ENCODE measurements at places on chromosomes 11 and 22.
A peak's percentile ranks its signal among the peaks of the same experiment; 100 is the strongest.

DNA sequence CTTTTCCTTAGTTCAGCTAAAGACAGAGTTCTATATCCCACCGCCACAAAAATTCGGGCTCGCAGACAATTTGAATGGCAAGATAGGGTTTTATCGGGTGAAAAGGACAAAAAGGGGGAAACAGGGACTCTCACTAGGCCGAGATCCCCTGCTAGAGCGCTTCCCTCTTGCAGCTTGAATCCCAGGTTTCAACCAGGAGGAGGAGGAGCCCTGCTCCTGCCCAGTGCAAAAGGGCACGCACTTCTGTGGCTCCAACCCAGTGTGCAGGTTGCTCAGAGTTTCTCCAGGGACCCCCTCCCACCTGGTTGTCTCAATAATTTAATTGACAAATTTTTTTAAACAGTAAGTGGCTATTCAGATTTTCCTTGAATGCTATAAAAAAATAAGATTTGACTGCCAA is 152.6 kb upstream of the LUZP2 start:
- DNase-seq, result no peak

DNA sequence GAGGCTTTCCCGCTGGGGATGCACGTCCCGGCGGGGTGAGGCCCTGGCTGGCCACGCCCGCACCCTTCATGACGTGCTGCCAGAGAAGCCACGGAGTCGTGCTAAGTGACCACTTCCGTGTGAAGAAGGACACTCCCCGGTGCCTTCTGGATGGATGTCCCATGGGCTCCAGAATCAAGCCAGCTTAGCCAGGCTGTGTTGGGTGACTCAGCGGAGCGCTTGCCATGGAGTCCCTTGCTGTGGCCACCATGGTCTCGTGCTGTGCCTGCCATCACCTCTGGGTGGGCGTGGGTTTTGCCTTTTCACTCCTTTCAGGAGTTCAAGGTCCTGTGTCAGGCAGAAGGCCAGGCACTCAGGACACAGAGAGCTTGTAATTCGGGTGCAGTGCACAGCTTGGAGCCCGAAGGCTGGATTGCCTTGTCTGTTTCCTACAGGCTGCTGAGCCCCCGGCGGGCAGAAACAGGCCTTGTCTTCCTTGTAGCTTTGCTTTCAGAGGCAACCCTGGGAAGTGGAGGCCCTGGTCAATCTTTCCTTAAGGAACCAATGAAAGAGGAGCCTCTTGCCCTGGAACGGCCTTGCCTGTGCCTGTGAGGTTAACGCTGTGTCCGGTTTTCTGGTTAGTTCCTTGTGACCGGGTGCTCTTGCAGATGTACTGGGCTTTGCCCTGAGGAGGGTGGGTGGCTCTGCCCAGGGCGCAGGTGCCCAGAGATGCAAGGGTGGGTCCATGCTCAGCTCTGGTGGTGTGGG is 268.6 kb downstream of the TBC1D22A start:
- no peak for DNase-seq

- no peak for DNase-seq
These were observed 135.2 kb upstream of the NAV2 start for GRCh38 chr11:19577391-19577975.

DNA sequence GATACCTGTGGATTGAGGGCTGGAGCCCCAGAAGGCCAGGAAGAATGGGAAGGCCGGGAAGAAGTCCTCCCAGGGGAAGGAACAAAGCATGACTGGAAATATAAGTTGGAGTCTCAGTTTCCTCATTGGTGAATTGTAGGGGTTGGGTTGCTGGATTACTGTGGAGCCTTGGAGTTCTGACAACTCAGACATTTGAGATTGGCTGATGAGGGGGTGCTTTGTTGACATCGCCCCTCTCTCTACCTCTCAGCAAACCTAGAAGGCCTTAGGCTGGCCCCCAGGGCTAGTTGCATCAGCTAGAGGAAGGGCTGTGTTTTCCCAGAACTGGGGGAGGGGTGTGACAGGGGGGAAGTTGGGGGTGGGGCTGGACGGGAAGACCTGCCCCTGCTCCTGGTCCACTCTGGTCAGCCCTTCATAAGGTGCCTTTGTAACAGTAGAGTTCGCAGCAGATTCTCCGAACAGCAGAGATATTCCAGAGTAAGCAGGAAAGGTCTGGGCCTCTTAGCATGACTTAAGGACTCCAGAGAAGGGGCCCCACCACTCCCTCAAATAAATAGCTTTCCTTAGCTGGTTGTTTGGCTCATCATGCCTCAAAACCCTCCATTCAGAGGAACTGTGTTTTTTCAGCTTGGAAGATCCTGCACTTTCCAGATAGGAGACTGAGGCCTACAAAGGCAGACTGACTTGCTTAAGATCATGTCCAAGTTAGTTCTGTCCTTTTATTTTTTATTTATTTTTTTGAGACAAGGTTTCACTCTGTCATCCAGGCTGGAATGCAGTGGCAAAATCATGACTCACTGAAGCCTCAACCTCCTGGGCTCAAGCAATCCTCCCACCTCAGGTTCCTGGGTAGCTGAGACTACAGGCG is 12.5 kb upstream of the THRSP start:
- no peak for DNase-seq

DNA sequence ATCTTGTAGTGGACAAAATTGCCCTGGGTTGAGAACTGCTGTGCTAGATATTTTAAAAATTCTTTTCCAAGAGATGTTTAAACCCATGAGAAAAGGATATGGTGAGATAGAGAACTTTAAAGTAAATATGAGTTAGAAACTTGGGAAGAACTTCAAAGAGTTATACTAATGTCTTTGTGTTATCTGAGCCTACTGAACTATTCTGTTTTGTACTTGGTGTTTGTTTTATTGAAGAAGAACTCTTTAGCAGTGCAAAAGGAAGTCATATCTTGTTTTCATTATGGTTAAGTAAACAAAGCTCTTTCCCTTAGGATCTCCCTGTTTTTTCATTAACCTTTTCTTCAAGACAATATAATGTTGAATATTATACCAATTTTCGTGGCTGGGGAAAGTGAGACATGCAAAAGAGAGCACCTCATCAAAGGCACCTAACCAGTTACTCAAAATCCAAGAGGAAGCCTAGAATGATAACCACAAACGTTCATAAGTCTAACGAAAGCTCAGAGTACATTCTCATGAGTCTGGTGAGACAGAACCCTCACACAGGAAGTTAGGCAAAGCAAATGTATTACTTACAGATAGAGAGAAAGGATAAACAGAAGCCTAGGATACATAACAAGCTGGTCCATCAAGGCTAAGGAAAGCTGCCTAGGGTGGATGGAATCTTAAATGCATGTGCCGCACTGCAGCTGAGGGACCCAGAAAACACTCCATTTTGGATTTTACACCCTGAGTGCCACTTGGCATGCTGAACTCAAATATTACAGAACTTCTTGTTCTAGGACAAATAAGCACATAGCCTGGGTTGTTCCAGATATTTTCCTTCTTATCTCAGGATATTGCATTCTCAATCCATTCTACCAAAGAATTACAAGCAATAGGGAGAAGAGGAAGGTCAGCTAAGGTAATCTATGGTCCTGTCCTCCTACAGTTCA is 112.5 kb upstream of the ANO3 start:
- no peak for DNase-seq

GRCh38 chr22:20435436-20436306 is 2.0 kb downstream of the SCARF2 start:
- no peak for DNase-seq

DNA sequence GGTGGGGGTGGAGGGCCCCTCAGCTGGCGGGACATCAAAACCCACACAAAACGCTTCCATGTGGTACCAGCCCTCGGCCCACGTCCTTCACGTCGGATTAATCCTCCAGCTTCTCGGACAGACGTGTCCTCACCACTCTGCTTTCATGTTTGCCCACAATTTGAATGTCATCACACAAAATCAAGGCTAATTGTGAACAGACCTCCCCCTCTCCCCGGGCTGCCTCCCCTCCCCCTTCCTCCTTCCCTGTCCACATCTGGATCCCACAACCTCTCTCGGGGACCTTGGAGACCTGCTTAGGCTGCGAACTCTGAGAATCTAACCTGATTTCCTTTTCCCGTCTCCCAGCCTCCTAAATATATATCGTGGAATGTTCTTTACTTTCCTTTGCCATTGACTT is 262.9 kb downstream of the MN1 start:
- DNase-seq, result no peak

- DNase-seq, result peak; percentile 12
These were observed 25.3 kb upstream of the SESN3 start for GRCh38 chr11:95256321-95256779.

- DNase-seq, result peak; percentile 87
These were observed 108.5 kb downstream of the CD44 start for GRCh38 chr11:35247428-35247827.

GRCh38 chr11:107769189-107769588 is 57.3 kb upstream of the SLN start:
- no peak for DNase-seq

DNA sequence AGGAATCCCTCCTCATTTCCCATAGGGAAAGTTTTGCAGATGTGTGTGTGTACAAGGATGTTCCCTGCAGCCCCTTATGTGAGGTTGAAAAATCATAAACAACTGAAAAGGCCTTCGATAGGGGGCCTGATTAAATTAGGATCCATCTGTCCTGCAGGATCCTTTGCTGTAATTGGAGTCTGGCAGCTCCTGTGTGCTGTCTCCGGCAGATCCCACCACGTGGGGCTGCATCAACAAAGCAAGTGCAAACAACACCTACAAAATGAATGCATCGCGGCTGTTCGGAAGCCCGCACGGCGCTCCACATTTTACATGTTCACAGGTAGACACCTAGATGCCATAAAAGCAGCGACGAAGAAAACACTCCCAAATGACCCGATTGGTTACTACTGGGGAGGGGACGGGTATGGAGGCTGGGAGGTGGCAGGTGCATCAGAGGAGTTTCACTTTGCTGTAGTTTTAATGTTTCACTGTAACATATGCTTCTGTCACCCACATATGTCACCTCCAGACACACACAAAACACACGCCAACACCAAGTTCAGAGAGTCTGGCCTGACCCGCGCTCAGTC is 52.2 kb downstream of the NFAM1 start:
- DNase-seq, result no peak

- no peak for DNase-seq
These were observed 185.9 kb upstream of the CCDC90B start for GRCh38 chr11:83471831-83472727.

- no peak for DNase-seq
These were observed 61.8 kb upstream of the ADA2 start for GRCh38 chr22:17281026-17281425.
